ENCODE measurements at places on chromosomes 13 and 19.

DNA sequence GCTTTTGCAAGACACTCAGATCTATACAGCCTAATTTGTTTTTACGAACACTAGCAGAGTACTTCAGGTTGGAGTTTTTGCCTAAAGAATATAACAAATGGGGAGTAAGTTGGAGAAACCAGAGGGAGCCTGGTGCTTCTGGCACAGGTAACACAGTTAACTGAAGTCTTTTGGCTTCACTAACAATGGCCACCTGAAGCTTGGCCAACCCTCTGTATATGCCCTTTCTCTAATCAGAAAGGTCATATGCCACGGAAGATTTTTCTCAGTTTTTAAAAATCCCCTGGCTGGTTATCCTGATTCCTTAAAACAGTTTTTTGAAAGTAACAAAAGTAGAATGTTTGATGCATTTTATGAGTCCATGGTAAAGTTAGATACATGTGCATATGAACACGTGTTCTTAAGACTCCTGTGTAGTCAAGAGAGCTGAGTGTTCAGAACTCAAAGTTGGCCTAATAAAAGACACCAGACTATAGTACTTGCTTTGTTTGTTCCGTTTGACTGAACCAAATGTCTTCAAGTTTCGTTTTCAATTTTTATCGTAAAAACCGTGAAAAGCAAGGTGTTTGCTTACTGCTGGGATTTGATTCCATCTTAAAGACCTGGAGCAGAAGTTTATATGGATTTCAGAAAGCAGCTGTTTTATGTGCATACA is 137.5 kb downstream of the KCNRG start:
- no peak for DNase-seq

DNA sequence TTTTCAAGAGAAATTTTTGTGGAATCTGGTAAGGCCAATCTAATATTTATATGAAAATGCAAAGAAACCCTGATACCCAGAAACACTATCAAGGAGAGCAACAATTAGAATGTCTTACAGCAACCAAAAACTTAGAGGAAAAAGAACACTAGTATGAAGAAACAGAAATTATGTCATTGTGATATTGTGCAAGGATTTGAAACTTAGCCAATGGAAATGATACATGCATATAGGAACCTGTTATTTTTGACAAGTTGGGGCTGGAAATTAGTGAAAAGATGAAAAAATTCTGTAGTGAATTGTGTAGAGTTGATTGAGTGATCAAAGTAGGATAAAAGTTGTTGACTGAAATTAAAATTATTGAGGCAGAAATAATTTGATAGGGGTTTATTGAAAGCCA is 792.6 kb upstream of the SLITRK6 start:
- DNase-seq = no peak

DNA sequence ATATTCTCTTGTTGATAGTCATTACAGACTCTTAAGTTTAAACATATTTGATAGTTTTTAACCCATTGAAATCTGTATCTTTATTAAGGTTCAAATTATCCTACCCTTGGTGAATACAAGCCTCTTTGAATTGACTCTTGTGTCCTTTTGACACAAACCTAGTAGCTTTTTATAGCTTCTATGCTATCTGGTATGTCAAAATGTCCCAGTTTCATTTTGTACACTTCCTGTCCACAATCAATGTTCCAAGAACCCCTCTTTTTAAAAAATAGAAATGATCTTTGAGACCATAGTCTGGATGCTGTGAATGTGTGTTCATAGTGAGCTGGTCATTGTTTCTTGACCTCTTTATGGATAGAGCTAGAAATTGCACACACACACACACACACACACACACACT is 39.2 kb upstream of the FGF14 start:
- no peak for DNase-seq

GRCh38 chr13:74597526-74597925 is 463.3 kb upstream of the KLF12 start:
- DNase-seq = no peak

DNA sequence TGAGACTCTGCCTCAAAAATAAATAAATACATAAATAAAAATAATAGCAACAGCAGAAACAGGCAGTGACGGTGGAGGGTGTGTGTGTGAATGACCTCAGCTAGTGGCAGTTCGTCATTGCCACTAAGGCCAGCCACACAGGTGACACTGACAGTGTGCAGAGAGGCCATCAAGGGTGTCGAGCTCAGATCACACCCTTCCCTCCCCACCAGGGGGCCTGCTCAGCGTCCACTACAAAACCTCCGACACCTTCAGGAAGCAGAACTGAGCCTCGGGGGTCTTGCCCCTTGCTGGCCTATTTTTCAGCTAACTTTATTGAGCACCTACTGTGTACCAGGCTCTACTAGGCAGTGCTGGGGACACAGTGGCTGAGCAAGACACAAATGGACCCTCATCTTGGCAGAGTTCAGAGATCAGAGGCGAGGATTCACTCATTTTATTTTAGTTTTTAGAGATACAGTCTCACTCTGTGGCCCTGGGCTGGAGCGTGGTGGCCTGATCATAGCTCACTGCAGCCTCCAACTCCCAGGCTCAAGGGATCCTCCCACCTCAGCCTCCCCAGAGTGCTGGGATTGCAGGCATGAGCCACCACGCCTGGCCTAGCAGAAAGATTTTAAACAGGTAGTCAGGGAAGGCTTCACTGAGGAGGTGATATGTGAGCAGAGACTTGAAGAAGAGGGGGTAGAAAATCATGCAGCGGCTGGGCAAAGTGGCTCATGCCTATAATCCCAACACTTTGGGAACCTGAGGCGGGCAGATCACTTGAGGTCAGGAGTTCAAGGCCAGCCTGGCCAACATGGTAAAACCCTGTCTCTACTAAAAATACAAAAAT is 30.3 kb upstream of the SEMA6B start:
- DNase-seq = no peak

DNA sequence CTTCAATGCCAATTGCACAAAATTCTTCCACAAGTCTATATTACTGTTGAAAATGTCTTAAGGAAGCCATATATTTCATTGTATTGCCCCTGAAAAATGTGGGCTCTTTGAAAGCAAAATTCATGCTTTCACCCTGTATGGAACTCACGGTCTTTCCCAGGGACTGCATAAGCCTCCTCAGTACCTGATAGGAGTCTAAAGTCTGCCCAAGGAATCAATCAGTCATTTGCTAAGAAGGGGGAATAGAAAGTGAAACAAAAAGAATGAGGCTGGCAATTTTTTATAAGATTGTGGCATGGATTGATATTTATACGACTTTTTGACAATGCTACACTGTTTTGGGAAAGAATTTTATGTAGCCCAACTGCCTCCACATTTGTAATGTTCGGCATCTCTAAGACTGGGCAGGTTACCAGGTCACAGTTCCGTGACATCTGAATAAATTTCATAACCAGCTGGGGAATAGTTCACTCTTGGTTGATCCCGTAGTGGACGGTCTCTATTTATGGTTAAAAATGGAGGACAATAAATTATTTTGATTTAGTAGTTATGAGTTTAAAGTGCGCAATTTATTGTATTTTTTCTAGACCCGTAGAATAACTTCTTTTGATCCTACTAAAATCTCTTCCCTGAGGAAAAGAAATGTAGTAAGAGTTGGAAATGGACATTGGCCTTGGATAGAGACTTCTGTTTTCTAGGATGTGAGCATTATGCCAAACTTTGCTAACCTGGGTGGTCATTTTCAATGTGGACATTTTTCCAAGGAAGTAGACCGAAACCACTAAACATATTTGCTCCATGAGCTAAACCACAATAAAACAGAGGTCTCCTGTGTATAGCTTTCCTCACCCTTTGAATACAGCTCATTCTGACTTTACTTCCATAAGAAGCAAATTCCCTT is 1585.4 kb downstream of the EFNB2 start:
- no peak for DNase-seq

DNA sequence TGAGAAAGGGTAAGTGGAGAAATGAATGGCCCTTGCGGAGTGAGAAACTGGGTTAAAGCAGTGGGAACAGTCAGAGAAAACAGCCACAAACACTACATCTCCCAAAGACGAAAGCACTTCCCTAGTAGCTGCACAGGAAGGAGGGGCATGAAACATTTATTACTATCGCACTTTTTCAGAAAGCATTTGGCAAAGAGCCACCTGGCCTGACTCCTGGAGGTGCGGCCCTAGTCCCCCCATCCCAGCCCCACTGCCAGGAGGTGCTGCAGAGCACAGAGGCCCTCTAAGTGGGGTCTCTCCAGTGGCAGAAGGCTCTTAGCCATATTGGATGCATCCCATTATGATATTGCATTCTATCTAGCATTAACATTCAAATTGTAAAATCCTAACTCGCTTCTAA is 55.8 kb downstream of the MTMR6 start:
- no peak for DNase-seq

DNA sequence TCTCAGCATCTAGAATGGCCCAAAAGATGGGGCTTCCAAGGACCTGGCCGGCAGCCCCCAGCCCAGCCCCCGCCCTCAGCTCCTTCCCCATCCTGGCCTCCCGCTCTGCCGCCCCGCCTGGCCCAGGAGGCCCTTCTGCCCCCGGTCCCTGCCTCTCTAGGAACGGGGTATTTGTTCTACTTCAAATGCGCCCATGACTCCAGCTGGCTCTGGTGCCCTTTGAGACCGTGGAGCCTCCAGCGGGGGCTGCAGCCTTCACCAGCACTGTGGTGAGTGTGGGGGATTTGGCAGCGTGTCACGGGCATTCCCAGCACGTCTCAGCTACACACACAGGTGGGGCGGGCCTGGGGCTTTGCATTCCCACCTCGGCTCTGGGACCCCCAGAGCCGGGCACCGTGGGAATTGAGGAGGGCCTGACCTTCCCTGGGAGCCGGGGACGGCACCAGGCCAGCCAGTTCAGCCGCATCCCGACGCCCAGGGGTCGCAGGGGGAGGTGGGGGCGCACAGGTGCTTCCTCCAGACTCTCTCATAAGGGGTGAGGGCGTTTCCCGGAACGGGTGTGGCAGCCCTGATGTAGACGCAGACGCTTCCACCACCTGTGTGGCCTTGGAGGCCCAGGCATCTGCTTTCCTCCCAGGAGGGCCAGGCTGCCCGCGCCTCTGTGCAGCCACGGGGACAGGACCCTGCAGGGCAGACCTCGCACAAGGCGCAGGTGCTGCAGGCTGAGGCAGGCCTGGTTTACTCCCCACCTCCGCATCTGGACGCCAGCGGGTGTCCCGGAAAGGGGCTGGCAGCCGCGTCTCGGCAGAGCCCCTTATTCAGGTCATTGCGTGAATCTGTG is 947 bp downstream of the ATP4B start:
- DNase-seq = no peak

DNA sequence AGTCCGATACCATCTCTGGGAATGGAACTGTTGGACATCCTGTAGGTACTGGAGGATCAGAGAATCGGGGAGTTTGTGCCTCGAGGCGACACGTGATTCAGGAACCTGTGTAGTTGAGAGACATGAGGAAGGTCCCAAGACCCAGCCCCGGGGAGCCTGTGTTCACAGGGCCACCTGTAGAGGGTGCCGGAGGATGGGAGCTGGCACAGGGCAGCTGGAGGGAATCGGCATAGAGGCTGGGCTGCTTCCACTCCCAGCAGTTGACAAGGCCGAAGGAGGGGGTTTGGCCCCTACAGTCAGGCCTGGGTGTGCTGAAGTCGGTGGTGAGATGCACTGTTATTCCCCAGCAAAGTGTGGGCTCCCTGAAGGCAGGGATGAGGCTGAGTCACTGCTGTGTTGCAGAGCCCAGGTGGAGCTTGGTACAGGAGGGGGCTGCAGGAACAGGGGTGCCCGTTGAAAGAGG is 2.5 kb upstream of the ISYNA1 start:
- no peak for DNase-seq

- no peak for DNase-seq
Measured at GRCh38 chr13:93066187-93066586, 160.4 kb upstream of the GPC6 start.

- DNase-seq = no peak
Measured at GRCh38 chr13:35342440-35342839, 134.0 kb downstream of the MAB21L1 start.

- DNase-seq = no peak
Measured at GRCh38 chr13:86429756-86430155, 630.5 kb upstream of the SLITRK6 start.

GRCh38 chr13:33355201-33355895 is 69.8 kb upstream of the STARD13 start:
- DNase-seq = no peak

- DNase-seq = peak; percentile 1
Measured at GRCh38 chr19:51514866-51515481, 13.4 kb upstream of the SIGLEC12 start.

DNA sequence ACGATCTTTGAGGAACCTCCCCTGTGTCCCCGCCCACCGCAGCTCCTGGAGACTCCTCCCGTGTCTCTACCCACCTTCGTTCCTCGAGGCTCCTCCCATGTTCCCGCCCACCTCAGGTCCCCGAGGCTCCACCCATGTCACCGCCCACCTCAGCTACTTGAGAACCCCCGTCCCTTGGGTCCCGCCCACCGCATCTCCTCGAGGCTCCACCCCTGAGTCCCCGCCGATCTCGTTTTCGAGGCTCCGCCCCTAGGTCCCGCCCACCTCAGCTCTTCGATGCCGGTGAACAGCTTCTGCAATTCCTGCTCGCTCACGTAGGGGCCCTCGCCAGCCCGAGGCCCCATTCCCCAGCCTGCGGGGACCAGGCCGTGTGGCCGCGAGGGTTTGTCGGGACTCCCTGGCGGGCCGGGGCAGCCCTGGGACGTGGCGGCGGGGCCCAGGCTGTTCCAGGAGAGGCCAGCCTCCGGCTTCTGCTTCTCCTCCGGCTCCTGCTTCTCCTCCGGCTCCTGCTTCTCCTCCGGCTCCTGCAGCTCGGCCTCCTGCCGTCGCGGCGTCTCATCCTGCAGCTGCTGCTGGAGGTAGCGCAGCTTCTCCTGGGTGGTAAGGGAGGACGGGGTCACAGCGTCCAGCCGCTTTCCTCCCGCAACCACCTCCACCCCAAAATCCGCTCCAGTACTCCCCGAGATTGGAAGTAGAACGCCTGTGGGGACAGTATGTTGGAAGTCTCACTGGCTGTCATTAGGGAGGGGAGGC is 16.7 kb downstream of the TSKS start:
- DNase-seq = no peak

DNA sequence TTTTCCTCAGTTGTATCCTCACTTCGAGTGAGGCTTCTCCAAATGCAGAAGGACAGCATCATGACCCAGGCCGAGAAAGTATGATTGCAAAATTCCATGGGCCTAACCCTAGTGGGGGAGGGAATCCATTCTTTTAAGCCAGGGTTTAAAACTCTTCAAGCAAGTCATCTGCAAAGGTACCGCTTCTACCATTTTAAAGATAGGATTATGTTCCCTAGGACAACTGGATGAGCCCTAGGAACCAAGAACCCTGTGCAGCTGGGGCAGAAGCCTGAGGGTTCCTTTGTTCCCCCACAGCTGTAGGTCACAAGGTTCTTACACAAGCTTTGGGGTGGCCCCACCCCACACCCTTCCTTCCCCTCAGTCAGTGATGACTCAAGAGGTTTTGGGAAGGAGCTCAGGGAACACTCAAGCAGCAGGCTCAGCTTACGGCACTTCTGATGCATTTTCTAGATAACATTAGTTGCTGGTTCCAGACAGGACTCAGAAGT is 13.5 kb downstream of the ARL11 start:
- peak; percentile 42 for DNase-seq

DNA sequence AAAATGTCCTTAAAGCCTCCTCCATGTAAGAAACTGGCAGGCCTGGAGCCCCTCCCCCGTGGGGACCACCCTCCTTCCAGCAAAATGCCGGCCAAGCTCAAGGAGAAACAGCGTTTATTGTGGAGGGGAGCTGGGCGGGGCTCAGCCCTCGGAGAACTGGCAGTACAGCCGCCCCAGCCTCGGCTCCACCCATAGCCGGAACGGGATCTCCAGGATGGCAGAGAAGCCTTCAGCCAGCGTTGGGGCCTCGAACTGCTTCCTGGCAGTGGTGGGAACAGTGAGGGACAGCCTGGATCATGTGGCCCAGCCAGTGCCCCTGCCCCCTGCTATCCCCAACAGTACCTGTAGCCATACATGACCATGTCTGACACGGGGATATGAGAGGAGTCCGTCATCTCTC is 6.3 kb downstream of the PNKP start:
- DNase-seq = no peak
